ENCODE measurements at places on chromosomes 16 and 17.

DNA sequence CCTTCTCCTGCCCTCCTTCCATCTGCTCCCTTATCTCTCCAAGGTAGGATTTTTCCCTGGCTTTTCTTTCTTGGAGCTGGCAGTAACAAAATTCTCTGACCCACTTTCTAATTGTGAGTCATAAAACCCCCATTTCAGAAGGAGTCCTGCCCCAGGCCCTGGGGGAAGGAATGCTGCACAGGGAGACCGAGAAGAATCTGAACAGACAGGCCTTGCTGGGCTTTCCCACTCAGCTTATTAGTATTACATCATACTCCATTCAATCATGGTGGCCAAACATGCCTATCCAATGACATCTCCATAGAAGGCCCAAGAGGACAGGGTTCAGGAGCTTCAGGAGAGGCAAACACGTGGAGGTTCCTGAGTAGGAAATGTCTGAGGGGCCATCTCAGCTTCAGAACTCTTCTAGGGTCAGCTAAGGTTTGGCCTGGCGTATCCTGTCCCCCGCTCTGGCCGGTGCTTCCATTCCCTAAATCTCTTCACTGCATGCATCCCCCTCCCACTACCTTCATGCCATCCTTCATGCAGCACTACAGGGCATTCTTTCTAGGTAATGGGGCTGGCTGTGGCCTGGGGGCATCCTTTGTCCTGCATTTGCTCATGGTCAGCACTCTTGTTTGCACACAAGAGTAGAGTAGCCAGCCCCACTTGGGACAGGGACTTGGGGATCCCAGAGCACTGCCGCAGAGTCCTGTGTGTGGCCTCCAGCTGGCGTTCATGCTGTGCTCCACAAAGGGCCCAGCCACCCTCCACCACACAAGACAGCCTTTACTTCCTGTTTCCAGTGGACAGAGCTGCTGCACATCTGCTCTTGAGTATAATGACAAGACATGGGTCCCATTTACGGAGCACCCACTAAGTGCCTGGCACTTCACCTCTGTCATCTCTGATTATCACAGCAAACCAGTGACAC lies 8.2 kb downstream of the SLC6A2 start:
- DNase-seq, result no peak

DNA sequence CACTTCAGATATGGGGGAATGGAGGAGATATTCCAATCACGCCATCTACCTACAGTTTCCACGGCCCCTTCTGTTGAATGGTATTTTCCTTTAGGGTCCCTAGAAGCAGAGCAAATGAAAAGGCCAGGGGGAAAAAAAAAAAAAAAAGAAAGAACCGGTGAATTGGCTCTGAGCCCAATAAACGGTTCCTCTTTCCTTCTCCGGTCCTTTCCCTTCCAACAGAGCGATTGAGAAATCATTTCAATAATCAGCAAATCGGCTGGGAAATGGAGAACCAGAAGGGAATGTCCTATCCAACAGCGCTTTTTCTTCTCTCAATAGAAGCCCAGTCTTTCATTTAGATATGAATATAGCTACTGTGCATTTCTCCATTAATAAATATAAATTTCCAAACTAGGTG lies 26.8 kb upstream of the HOXB13 start:
- DNase-seq, result no peak

GRCh38 chr16:57093666-57094564 lies 1.5 kb downstream of the CPNE2 start:
- no peak for DNase-seq

DNA sequence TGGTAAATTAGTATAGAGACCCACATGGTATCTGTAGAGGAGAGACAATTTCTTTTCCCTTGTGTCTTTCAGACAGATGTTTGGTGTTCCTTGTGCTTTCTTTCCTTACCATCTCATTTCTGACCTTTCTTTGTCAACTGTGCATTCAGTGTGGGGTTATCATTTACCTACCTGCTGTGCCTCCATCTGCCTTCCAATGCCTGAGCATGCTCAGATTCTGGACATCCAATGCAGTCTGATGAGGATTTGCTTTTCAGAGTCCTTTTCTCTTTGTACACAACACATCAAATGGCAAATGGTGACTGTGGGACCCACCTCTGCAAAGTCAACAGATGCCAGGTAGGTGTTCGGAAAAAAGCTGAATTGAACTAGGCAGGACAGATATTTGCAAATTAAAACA lies 364.8 kb downstream of the CA10 start:
- no peak for DNase-seq

DNA sequence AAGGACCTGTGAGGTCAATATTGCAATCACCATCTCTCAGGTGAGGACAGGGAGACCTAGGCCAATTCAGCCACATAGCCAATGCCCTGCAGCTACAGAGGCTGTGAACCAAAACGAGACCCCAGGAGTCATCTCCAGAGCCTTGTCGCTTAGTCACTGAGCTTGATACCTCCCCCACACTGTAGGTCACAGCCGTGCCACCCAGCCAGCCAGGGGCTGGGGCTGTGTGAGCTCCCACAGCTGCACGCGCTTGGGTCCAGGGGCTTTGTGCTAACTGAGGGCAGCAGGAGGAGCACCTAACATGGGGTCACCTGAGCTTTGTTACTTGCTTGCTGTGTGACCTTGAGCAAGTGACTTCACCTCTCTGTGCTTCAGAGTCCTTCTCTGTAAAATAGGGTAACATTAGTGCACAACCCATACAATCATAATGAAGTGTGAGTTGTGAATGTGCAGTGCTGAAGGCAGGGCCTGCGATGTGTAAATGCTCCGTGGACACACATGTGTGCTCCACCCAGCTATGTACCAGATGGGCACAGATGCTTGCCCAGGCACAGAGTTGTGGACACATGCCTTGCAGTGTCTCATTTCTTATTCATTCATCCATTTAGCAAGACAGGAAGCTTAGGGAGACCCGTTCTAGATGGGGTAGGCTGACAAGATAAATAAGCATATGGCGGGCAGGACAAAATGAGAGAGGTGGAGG lies 25.9 kb downstream of the SBK1 start:
- no peak for DNase-seq

DNA sequence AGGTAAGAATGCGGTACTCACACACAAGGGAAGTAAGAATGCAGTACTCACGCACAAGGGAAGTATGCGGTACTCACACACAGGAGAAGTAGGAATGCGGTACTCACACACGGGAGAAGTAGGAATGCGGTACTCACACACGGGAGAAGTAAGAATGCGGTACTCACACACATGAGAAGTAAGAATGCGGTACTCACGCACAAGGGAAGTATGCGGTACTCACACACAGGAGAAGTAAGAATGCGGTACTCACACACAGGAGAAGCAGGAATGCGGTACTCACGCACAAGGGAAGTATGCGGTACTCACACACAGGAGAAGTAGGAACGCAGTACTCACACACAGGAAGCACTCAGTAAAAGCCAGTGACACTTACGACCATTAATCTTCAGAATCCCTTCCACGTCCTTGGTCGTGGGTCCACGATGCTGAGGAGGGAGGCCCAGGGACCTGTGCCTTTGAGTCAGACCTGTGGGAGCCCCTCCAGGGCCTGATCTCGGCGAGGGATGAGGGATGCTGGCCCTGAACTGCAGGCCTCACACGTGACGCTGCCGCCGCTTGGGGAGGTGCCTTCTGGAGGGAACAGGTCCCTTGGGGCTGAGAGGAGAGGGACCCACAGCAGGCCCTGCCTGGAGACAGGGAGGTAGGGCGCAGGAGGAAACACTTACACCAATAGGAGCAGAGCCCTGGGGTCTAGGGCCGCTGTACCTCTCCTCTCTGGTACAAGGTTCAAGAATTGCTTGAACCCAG lies 20.2 kb downstream of the ABR start:
- no peak for DNase-seq

- no peak for DNase-seq
These were observed 29.4 kb downstream of the ANKFY1 start for GRCh38 chr17:4234401-4234800.

DNA sequence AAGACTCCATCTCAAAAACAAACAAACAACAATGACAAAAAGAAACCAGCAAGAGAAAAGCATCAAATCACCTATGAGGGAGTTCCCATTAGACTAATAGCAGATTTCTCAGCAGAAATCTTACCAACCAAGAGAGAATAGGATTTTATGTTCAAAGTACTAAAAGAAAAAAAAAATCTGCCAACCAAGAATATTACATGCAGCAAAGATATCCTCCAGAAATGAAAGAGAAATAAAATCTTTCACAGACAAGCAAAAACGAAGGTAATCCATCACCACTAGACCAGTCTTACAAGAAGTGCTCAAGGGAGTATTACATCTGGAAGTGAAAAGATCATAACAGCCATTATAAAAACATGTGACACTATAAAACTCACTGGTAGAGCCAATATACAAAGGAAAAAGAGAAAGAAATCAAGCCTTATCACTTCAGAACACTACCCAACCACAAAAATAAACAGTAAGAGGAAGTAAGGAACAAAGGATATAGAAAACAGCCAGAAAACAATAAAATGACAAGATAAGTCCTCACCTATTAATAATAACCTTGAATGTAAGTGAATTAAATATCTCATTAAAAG lies 66.3 kb downstream of the STX8 start:
- DNase-seq, result no peak

DNA sequence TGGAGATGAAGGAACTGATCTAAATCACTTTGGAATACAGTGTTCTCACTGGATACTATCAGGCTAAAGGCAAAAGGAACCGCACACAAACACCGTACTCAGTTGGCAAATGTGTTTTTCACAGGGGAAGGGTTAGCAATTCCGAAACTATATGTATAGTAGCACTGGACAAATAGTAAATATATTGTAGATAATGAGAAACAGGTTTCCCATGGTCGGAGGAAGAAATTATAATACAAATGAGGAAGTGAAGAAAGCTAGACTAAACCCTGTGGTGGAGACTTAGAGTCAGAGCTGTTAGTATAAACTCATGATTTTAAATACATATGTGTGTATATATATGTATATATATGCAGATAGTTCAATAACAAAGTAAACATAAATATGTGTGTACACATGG lies 414.1 kb upstream of the SALL1 start:
- DNase-seq, result no peak

- peak; percentile 21 for DNase-seq
These were observed 37.9 kb upstream of the PIK3R6 start for GRCh38 chr17:8905331-8905730.

DNA sequence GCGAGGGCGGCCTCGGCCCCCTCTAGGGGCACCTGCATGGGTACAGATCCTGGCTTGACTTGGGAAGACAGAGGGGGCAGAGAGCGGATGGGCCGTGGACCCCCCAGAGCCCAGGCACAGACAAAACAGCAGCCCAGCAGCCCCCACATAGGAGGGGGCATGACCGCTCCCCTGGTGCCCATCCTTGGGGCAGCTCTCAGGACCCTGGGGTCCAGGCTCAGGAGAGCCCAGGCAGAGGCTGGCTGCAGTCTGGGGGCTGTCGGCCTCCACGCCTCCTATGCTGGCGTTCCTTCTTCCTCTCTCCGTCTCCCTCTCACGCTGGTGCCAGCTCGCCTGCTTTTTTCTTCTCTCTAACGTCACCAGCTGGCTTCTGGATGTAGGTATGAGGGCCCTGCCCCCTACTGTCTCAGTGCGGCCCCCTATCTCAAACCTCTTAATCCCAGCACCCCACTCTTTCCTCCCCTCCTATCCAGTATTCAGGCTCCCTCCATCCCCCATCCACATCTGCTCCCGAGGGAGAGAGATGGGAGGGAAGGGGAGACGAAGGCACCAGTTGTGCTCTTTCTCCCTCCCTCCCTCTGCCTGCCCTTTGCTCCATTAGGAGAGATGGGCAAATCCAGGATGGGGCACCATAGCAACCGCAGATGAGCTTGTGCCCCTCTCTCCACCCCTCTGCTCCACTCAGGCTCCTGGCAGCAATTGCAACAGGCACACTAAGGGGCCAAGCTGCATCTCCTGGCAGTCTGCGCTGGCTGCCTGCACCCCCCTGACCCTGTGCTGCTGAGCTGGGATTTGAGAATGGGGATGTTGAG lies at the start of gene GPR179:
GPR179 (minus strand) TSS at position 349 of the 812 bp plus-strand sequence; CDS start at position 182, 167 bp downstream.
- no peak for DNase-seq

- no peak for DNase-seq
These were observed 88.6 kb downstream of the NTN1 start for GRCh38 chr17:9109933-9110332.

DNA sequence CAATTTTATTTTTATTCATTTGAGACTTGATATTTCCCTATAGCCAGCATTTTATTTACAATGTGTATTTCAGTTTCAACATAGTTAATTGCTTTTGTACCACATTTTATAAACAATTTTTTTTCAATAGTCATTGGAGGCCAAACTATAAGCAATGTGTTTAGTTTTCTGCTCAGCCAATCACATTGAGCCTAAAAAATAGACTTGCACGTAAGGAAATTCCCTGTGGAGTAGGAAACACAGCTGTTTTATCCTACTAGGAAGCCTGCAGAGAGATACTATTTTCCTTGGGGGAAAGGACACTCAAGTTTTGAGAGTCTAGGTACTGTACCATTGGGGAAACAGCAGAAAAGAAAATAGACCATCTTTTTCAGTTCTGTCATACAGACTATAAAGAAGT lies 410.2 kb upstream of the GOT2 start:
- no peak for DNase-seq

- DNase-seq, result no peak
These were observed 21.2 kb downstream of the PEMT start for GRCh38 chr17:17570140-17570797.

DNA sequence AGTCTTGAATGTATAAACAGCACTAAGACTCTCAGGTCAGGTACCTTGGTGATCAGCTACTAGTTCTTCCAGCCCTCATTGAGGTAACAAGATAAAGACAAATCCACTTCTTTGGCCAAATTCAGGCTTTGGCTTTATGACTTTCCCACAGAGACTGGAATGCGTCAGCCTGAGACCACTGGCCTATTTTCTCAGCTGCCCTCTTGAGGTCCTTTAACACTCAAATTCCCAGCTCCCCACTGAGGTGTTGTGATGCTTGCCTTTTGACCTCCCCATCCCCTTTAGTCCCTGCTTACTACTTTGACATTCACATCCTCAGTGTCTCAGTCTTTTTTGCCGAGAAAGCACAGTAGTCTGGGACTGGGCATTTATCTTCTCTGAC lies 10.6 kb downstream of the TNFAIP1 start:
- DNase-seq, result no peak

DNA sequence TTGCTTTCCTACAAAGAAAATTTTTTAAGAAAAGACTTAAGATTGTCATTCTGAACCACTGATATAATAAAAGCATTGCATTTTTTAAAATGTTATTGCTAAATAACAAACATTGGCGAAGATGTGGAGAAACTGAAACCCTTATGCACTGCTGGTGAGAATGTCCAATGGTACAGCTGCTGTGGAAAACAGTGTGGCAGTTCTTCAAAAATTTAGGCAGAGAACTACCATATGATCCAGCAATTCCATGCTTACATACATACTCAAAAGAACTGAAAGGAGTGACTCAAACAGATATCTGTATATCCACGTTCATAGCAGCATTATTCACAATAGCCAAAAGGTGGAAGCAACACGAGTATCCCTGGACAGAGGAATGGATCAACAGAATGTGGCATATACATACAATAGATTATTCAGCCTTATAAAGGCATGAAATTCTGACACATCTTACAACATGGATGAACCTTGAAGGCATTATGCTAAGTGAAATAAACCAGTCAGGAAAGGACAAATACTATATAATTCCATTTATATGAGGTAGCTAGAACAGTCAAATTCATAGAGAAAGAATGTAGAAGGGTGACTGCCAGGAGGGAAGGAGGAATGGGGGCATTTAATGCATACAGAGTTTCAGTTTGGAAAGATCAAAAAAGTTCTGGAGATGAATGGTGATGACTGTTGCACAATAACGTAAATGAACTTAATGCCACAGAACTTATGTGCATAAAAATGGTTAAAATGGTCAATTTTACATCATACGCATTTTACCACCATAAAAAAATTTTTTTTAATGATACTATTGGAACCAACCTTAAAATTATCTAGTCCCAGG lies 92.1 kb downstream of the CACNG1 start:
- no peak for DNase-seq

Data from stimulated activated CD8-positive, alpha-beta memory T cell treated with anti-CD3 and anti-CD28 coated beads, Interleukin-4, amount 100 ng/mL, for 48 hours (primary cell).